ENCODE measurements at places on chromosomes 7 and 10.

DNA sequence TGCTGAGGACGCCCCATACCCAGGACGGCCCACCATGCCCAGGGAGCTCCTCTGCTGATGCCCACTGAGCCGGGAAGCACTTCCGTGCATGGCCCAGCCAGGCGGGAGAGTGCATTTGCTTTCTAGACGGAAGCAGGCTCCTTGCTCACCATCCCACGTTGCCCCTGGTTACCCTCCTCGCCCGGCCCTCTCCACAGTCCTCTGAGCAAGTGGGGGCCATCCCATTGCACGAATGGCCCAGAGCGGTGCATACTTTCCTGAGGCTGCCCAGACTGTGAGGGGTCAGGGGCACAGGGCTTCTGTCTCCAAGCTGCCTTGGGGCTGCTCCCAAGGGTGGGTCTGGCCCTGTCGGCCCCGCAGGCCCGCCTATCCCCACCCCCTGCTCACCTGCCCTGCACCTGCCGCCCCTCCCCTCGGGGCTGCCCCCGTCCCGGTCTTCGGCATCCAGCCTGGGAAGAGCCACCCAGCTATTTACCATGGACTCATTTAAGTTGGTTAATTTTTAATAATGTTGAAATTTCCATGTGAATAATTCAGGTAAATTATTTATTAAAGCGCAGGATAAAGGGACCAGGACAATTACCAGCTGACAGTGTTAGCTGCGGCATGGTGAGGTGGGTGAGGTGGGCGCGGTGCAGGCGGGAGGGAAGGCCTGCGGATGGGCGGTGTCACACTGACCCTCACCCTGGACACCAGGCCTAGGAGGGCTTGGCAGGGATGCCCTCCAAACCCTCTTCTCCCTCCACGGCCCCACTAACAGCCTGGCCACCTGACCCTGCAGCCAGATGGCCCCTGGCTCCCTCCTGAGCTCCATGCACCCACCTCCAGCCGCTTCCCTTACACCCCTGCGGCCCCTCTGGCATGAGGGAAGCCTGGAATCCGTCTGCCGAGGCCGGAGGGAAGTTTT, 104.4 kb downstream of the MICALL2 start:
- DNase-seq, result no peak

DNA sequence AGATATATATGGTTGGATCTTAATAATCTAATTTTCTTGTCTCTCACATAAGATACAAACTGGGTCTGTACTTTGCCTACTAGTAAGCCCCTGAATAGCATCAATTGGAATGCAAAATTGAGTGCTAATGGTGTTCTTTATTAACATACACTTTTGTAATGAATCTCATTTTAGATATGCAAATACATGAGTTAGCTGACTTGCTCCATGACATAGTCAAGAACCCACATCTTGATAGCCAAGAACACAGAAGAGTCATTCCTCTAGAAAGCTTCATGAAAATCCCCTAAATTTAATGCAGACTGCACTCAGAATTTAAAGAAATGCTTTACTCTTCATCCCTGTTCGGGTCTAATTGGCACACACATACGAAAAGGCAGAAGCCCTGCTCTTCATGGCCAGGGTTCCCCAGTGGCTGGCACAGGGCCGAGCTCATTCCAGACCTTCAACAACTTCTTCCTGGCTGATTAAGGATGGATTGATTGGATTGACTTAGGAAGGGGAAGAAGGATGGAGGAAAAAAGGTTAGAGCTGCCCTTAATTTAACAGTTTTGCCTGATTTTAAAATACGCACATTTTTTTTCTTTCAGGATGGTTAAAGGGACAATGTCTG, 431.1 kb upstream of the KLF6 start:
- no peak for DNase-seq

GRCh38 chr7:80552031-80552694, 40.3 kb upstream of the GNAT3 start:
- DNase-seq, result no peak

- no peak for DNase-seq
Observed at GRCh38 chr7:929311-929711, 25.2 kb downstream of the ADAP1 start.

DNA sequence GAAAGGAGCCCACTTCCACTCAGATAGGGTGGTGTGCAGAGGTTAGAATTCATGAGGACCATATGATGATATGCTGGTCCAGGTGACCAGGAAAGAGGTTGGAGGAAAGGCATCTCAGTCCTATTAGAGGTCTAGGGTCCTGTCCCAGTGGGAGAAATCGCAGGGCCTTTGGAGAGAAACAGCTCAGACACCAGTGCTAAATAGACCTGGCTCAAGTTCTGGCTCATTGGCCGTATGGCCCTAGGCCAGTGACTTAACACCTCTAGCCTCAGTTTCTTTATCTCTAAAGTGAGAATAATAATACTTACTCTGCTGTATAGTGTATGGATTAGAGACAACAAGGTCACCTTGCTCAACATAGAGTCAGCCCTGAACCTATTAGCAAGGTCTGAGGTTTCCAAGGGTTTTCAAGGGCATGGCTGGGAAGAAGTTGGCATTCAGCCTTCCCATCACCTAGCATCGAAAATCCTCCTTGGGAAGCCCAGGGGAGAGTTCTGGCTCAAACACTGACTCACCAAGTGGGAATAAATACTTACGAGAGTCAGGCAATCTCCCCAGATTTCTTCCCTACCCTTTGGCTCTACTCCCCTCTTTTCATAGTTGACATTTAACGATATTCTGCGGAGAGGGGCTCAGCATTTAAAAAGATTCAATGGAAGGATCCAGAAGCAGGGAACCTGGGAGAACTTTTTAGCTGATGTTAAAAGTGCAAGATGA, 473.1 kb upstream of the PODXL start:
- no peak for DNase-seq

DNA sequence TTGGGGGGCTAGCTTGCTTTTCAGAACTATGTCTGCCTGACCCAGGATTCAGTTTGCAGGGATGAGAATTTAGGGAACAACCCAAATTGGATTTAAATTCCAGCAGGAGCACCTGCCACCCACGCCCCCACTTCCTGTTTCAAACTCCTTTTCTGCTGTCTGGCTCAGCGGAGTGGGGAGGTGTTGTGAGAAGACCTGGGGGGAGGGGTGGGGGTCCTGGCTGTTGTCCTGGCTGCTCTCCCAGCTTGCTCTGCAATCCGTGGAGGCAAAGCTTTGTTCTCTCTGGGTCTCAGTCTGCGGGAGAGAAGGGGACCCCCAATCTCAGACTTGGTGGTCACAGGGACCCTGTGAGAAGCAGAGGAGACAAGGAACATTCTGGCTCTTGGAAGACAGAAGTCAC, 799 bp downstream of the KCNK18 start:
- no peak for DNase-seq

DNA sequence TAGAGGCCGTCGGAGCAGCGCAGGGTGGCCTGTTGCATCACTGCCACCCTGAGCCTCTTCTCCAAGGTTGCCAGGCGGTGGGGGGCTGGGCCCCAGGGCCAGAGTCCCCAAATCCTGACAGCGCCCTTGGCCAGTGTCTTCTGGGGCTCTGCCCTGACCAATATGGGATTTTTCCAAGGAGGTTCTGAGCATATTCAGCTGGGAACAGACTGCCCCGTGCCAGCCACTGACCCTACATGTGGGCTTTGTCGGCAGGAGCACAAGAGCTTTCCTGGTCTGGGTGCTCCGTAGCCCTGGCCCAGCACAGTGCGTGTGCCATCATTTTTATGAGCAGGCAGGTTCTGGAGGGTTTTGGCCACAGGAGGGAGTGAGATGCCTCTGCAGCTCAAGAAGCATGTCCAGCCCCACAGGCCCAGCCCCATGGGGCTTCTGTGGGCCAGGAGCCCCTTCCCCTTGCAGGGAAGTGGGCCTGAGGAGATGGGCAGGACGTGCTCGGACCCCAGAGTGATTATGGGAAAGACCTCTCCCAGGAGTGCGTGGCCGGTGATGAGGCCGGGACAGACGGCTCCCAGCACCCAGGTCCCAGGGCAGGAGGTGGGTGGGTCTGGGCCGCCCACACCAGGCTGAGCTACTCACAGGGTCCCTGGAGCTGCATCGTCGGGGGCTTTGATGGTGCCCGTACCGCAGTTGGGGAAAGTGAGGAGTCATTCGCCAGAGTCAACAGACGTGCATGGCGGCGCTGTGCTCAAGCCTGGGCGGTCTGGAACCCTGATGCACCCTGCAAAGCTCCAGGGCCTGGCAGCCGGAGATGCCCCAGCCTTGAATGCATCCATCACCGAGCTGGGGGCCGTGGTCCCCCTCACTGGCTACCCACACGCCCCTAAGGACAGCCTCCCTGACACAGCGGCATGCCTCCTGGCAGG, 66.6 kb downstream of the PWWP2B start:
- DNase-seq, result no peak

- DNase-seq, result no peak
Observed at GRCh38 chr7:118696879-118697278, 472.4 kb downstream of the ANKRD7 start.

- no peak for DNase-seq
Observed at GRCh38 chr10:36119455-36119854, 477.4 kb upstream of the FZD8 start.

- no peak for DNase-seq
Observed at GRCh38 chr7:132500727-132501440, 75.4 kb downstream of the PLXNA4 start.

DNA sequence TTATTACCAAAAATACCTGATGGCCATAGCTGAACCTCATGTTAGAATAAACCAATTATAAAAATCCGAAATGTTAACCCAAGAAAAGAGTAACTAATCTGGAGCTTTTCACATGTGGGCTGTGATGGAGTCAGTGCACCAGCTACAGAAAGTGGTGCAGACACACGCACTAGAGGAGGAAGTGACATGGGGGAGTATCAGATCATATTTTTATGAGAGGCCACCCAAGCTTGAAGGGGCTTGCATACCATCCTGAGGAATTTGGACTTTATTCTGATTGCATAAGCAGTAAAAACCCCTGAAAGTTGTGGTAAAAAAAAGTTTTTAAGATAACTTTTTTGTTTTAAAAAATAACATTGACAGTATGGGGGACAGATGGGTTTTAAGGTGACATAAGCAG, 1148.5 kb upstream of the CELF2 start:
- DNase-seq, result no peak

GRCh38 chr10:5833814-5834213, 20.6 kb upstream of the GDI2 start:
- no peak for DNase-seq

- DNase-seq, result no peak
Observed at GRCh38 chr10:58546722-58547445, 34.2 kb downstream of the BICC1 start.

DNA sequence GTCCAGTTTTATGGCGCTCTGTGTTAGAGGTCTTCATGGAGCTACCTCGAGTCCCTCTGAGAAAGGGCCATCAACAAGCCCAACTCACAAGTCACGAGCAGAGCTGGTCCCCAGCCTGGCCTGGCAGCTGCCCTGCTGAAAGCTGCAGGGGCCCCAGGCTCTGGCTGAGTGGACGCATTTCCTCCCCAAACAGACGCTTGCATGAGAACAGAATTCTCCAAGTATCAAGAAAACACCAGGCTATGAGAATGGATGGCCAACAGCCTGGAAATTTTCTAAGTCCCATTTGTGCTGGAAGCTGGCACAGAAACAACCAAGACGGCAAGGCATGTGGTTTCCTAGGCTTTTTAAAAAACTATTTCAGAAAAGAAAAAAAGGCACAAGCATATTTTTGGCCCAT, 114.8 kb downstream of the FAM53B start:
- DNase-seq, result no peak

- no peak for DNase-seq
Observed at GRCh38 chr7:1767524-1767923, 97.4 kb downstream of the ELFN1 start.

DNA sequence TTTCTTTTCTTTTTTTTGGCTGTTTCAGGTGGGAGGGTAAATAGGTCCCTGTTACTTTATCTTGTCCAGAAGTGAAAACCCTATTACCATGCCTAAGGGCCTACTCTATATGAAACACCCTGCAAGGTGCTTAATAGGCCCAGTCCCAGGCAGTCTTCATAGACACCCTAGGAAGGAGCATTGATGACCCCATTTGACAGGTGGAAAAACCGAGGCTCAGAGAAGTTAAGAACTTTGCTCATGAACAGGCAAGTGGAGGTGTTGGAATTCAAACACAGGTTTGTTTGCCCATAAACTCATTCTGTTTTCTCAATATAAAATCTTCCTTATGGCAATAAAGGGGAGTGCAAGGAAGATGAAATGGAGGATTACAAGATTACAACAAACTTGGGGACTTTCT, 115.8 kb downstream of the ARHGAP22 start:
- DNase-seq, result no peak

DNA sequence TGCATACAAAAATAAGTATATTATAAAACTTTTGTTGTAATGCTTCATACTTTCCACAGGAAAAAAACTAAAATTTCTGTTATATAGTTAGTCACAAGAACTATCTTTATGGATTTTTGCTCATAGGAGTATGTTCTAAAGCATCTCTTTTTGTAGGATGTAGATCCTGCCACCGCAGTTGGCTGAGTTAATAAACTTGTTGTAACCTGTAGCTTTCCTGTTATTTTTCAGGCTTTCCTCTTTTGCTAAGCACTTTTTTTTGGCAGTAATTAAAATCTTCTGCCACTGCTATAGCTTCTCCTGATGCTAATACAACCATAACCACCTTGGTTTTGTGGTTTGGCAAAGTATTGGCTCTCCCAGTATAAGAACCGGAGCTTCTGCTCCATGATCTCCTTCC, 60.3 kb downstream of the WNT2 start:
- DNase-seq, result no peak

DNA sequence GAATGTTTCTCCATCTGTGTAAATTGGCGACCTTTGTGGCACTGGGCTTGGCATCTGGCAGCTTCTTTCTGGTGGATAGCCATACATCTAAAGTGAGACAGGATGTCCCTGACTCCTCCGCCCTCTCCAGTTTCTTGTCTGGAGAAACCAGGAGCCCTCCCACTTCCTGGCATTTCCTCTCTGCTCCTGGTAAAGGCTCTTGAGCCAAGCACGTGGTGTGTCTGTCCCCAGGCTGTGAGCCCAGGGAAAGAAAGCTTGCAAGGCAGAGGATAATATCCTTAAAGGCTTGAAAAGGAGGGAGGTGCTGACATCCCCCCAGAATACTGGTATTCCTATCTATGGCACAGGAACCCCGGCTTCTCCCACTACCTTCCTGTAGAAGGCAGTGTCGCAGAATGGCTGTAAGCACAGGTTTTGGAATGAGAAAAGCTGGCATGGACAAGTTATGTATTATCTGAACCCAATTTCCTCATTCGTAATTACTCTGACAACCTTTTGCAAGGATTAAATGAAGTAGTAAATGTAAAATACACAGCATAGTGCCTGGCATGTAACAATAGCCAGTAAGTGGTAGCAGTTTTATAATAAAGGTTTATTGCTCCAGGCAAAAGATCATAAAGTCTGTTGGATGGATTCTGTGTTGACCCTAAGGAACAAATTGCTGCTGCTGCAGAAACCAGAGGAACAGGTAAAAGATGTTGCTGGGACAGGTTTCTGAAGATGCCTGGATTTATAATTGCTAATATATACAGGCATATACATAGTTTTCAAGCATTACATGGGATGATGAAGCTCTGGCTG, 11.8 kb upstream of the ACSL5 start:
- DNase-seq, result no peak

All from activated CD4-positive, alpha-beta T cell treated with anti-CD3 and anti-CD28 coated beads, Interleukin-2, amount 50 U/mL, for 1 hour (primary cell).